ENCODE measurements at places on chromosomes 2 and 18. TPM values are rescaled to one million over a fixed set of nuclear protein-coding genes. Genes with fewer than 3 reads are reported as not detected.

The INO80D gene
- 29.4 TPM for total RNA-seq

DNA sequence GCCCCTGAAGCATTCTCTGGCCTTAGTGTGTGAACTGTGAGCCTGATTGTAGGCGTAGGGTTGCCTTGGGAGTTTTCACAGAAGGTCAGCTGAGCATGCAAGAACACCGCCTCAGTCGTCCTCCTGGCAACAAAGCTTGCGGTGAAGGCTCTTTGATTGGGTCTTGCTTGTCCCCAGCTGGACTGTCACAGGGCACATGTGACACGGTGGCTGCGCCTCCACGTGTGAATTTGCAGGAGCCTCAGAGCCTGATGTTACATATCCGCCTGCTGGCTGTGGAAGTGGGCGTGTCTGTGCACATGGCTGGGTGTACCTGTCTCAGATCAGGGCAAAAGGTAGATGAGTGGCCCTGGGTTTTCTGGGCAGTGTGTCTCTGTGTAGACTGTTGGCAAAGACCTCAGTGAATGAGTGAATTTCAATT, 228.7 kb downstream of the HAUS1 start:
- no peak for DNase-seq

The ACVR1C gene
- total RNA-seq, result 2.4 TPM

GRCh38 chr2:107525406-107525805, 301.3 kb upstream of the RGPD4 start:
- no peak for DNase-seq

The AKAIN1 gene
- not detected for total RNA-seq

The KIAA2012 gene
- total RNA-seq, result not detected

The BMP10 gene
- total RNA-seq, result not detected

GRCh38 chr2:241315879-241316631, at the start of gene SEPTIN2:
Gene SEPTIN2 (plus strand): TSS chr2:241315925. CDS start chr2:241324233, 8,308 bp downstream.
- peak; percentile 88 for DNase-seq

DNA sequence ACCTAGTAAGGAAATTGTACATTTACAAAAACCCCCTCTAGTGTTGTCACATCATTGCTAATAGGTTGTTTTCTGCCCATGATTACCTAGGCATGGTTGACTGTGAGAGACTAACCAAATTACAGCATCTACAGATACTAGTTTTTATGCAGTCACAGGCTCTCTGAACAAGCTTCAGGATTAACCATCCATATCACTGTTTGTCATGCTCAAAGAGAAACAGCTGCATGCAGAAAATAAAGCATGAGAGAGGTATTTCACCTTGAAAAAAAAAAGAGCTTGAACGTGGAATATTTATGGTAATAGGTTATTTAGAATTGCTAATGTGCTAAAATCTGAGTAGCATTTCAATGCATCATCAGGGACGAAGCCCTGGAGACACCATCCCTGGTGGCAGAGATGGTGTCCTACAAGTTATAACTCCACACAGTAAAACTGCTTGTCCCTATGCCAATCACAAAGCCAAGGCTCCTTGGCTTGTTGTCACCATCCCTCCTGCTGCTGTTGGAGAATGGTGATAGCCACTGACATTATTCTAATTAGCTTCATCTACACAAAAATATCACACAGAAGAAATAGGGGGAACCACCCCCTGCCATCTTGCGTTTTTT, 5.4 kb downstream of the NEB start:
- no peak for DNase-seq

The SPEG gene
- total RNA-seq, result 1.3 TPM

DNA sequence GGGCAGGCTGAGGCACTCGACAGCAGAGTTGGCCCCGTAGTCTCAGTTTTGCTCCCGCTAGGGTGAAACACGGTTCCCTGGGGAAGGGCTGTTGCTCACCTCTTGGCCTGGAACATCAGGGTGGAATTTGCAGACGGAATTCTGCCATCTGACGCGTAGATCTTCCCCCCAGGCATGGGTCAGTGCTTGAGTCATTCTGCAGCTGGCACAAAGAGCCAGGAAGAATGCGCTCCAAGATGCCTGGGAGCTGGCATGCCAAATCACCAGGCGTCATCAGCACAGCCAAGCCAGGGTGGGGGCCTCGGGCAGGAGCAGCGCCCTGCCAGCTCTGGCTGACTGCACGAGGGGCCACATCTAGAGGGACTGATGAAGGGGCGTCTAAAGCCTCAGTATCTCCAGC, 42.7 kb downstream of the ODC1 start:
- no peak for DNase-seq

The RND3 gene
- not detected for total RNA-seq

The SERPINB3 gene
- not detected for total RNA-seq

The CD8A gene
- 686 TPM for total RNA-seq

All from activated CD8-positive, alpha-beta memory T cell treated with anti-CD3 and anti-CD28 coated beads, Interleukin-2, amount 10 ng/mL, durations not matched to agents 7 days and 5 days (primary cell).